ENCODE measurements at places on chromosomes 5 and 9.
A peak's percentile ranks its signal among the peaks of the same experiment; 100 is the strongest.

- DNase-seq, result no peak
Measured at GRCh38 chr5:6804766-6805501, 91.7 kb downstream of the TENT4A start.

DNA sequence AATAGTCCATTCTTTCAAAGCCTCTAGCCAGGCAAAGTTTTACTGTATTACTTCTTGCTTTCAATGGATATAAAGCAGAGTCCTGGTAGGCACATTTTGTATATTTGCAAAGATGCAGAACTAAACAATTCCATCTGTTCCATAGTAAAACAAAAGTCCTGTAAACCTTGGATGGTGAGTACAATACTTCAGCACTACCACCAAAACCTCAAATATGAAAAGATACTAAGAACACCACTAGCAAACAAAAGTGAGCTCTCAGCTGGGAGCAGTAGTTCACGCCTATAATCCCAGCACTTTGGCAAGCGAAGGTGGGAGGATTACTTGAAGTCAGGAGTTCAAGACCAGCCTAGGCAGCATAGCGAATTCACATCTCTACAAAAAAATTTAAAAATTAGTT lies 195.0 kb downstream of the MSX2 start:
- DNase-seq, result no peak

- DNase-seq, result no peak
Measured at GRCh38 chr9:88777498-88778312, 213.6 kb upstream of the S1PR3 start.

DNA sequence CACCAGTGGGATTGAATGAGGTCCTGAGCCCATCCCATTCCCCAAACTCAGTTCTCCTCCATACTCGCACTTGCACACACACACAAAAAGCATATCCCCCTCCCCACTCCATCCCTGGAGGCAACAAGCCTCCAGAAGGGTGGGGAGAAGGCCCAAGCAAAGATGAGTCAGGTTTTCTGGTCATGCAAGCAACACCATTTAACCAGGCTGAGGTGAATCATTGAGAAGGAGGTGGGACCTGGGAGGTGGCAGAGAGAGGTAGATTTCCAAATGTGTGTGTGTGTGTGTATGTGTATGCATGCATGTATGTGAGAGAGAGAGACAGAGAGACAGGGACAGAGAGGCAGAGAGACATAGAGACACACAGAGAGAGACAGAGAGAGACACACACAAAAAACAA lies 185.2 kb upstream of the TRIM32 start:
- no peak for DNase-seq

- no peak for DNase-seq
Measured at GRCh38 chr9:92807757-92808725, 43.4 kb upstream of the BICD2 start.

DNA sequence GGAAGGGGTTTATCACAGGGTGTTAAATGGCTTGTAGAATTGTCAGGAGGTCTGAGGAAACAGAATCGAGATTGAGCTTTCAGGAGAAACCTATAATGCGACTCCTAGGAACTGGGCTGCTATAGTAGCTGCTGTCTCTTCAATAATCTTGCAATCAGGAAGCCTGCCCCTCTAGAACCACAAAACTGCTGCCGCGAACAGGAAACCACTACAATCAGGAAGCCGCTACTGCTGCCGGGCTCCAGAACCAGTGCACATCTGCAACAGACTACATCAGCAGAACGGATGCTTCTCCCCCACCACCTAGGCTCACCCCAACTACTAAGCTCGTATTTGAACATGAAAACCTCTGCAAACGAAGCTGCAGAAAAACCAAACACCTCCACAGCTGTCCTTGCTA lies 31.6 kb downstream of the TNFSF8 start:
- no peak for DNase-seq

DNA sequence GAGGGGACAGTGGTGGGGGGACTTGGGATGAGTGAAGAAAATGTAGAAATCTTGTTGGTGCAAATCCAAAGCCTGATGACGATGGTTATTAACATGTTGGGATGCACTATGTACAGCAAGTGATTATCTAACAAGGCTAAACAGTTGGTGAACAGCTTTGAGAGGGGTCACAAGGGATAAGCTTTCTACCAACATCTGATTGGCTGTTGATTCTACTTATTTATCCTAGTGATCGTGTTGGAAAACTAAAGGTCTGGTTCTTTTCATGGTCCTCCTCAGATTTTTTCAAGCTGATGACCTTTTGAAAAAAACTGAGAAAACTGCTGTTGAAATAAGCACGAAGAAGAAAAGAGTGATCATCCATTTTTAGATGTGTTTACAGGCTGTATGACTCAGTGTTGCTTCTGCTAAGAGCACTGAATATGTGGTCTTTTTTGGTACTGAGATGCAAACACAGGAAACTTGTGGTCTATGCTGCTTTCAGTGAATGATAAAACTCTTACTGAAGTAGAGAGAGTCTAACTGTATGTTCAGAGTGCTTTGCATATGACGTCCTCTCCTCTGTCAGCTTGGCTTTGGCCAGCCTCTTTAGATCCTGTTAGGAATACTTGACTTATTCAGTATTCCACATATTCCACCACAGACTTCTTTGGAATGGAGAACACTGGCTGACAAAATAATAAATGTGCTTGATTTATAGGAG lies 174.8 kb downstream of the SLF1 start:
- no peak for DNase-seq

GRCh38 chr5:9549941-9550340 lies 4.1 kb upstream of the SEMA5A start:
- no peak for DNase-seq

DNA sequence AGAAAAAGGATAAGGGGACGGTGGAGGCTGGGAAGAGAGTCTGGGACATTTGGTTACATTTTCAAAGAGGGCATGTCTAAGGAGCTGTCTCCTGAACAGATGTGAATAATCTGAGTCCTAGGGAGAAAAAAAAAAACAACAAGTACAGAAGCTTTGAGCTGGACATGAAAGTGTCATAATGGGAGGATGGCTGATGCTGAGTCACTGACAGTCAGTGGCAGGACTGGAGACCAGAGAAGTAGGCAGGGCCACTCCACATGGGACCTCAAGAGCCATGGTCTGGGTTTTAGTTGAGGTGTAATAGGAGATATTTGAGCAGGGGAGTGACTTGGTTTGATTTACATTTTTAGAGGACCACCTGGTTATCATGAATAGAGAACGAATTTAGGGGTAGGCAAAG lies 70.6 kb downstream of the DPYSL3 start:
- DNase-seq, result no peak

- no peak for DNase-seq
Measured at GRCh38 chr5:147538236-147538635, 28.4 kb upstream of the DPYSL3 start.

DNA sequence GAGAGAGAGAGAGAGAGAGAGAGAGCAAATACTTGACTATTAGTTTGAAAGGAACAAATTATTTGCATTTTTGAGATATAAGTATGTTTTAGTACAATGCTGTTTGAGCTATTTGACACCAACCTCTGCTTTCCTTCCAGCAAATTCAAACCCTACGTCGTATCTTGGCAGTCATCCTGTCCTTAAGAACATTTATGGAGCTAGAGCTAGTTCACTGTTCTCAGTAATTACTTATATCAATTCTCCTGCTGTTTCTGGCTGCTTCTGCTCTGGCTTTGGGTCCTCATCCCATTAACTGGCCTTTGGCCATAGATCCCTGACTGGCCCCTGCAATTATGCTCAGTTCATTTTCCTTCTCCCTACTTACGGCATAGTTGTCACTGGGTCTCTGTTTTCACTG lies 19.9 kb upstream of the ERAP2 start:
- DNase-seq, result no peak

DNA sequence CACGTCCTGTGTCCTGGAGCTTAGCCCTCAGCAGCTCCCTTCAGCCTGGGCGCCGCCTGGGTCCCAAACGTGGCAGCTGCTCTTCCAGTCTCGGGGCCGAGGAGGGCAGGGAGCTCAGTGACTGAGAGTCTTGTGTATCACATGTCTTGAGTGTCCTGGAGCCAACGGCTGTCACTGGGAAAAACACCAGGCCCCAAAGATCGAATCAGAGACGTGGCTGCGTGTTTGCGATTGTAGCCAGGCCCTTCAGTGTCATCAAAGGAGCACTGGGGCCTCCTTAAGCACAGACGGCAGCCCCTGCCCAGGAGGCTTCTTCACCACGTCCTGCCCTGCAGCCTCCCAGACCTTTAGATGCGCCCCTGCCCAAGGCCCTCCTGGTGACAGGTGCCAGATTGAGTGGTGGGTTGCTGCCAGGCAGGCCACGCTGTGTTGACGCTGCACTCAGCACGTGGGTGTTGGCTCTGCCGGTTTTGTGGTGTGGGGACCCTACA lies 5.7 kb upstream of the EXOC3 start:
- no peak for DNase-seq

DNA sequence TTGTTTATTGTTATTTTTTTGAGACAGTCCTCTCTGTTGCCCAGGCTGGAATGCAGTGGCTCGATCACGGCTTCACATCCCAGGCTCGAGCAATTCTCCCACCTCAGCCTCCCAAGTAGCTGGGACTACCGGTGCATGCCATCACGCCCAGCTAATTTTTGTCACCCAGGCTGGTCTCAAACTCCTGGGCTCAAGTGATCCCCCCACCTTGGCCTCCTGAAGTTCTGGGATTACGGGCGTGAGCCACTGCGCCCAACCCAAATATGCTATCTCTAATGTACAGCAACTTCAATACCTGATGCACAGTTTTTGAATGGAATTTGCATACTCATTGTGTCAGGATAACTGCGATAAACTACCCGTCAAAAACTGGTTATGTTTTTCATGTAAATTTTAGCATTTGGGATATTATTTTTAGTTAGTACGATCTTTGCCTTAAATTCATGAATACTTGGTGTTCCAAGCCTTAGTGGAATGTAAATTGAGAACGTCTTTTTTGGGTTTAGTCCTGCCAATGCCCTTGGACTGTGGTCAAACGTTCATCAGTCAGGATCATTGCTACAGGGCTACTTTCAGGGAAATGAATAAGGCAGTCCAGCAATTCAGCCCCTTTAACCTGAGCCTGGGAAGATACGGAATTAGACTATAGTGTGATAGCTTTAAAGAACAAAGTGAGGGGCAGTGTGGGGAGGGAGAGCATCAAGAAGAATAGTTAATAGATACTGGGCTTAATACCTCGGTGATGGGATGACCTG lies 4.4 kb downstream of the UGCG start:
- DNase-seq, result no peak

DNA sequence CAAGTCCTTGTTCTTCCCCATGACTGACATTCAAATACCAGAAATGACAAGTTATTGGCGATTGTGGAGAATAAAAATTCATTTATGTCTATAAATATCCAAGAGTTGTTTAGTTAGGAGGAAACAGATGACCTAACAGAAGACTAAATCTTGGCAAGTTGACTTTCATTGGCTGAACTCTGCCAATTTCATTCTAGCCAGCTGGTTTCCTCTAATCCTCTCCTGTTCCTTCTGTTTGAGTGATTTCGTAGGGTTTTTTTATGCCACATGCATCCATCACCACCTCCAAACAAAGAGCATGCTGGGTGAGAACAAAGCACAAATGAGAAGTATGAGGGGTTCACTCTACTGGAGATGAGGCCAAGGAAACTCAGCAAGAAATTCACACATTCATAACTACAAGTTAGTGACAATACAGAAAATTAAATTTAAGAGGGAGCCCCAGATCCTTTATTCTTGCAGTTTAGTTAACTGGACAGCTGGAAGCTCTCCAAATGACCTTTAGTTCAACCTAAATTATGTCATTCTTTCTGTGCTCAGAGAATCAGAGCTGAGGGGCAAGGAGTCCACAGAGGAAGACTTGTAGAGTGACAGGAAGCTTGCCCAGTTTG lies 932.0 kb downstream of the TLE4 start:
- peak; percentile 69 for DNase-seq

GRCh38 chr9:19087106-19088000 lies 15.4 kb downstream of the HAUS6 start:
- DNase-seq, result no peak

- no peak for DNase-seq
Measured at GRCh38 chr9:79940919-79941318, 369.2 kb downstream of the TLE4 start.

DNA sequence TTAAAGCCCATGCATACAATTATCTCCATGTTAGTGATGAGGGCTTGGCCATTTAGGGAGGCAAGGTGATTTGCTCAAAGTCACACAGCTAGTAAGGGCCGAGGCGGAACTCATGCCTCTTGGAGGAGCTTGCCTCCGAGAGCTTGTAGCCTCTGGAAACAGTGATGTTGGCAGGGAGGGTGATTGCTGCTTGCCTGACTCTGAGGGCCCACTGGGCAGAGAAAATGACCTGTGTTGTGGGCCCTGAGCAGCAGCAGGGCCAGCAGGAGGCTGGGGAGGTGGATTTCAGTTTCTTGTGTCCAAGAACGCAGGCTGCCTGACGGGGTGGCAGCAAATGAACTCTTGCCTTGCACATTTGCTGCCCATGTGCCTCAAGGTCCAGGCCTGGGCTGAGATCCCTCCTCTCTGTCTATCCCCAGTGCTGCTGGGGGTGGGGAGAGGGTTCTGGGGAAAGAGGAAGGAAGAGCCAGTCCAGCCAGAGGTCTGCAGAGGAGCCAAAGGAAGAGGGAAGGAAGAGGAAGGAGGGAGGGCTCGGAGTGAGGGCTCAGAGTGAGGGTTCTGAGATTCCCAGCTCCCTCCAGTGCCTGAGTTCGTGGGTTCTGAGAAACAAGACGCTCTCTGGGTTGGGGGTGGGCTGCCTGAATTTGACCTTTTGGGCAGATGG lies 16.2 kb upstream of the PTGS1 start:
- DNase-seq, result no peak

DNA sequence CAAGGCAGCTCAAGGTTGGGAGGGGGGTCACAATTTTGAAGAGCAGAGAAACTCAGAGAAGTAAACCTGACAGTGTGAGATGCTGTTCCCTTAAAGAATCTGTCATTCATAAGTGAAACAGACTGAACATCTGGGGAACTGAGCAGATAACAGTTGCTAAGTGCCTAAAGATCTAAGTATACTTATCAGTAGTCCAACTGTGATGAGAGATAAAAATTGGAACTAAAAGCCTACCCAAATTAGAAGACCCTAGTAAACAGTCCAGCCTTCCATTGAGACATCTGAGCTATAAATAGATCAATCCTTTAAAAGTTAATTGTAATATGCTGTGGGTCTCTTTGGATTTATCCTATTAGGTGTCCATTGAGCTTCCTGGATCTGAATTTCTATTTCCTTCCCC lies 692.8 kb upstream of the ZNF608 start:
- DNase-seq, result no peak

- no peak for DNase-seq
Measured at GRCh38 chr5:178194026-178194425, 6.9 kb upstream of the GMCL2 start.

DNA sequence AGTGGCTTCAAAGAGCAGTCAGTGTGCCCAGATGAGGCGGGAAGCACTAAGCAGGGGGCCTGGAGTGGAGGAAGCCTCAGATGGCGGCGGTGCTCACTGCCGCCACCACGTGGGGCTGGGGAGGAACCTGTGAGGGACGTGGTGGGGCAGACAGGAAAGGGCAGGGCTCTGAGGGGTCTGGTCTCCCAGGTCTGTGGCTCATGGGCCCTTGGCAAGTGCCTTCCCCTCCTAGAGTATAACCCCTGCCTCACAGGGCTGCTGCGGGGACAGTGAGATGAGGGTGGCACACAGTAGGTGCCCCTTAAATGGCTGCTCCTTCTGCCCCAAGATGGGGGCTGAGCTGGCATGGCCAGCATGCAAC lies 26.6 kb downstream of the NR5A1 start:
- DNase-seq, result no peak

GRCh38 chr9:131097948-131098278 lies 1.6 kb downstream of the AIF1L start:
- no peak for DNase-seq

- DNase-seq, result no peak
Measured at GRCh38 chr9:3628239-3628638, 102.4 kb upstream of the RFX3 start.

- DNase-seq, result no peak
Measured at GRCh38 chr5:91007780-91008402, 375.2 kb downstream of the ARRDC3 start.

GRCh38 chr9:122004589-122004988 lies 88.5 kb downstream of the TTLL11 start:
- no peak for DNase-seq
